ENCODE measurements at places on chromosomes 12 and 14.

DNA sequence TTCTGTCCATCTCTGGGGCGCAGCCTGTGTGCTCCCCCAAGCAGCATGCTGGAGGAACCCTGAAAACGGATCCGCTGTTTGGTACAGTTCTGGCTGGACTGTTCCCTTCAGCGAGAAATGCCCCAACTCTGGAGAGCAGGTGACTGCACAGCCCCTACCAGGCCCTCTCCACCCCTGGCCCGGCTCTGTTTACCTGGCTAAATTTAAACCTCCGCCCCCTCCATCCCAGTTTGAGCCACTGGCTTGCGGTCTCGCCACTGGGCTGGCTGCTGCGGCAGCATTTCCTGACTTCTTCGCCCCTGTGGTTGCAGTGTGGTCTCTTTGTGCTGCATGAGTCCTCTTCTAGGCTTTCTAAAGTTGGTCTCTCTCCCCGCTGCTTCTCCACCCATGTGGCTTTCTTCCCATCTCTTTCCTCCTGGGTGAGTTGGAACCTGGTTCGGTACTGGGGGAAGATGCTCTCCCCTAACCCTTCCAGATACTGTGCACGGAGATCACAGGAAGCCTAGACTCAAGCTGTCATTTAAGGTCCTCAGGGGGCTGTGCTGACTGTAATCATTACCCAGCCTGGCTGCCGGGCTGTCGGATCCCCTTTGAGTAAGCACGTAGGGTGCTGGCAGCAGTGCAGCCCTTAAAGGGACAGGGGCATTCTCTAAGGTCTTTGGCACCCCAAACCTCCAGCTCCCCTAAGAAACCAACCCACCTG is 60.6 kb downstream of the FBXL14 start:
- DNase-seq: peak; percentile 78

GRCh38 chr14:65788876-65789275 is 376.3 kb downstream of the FUT8 start:
- DNase-seq: no peak

DNA sequence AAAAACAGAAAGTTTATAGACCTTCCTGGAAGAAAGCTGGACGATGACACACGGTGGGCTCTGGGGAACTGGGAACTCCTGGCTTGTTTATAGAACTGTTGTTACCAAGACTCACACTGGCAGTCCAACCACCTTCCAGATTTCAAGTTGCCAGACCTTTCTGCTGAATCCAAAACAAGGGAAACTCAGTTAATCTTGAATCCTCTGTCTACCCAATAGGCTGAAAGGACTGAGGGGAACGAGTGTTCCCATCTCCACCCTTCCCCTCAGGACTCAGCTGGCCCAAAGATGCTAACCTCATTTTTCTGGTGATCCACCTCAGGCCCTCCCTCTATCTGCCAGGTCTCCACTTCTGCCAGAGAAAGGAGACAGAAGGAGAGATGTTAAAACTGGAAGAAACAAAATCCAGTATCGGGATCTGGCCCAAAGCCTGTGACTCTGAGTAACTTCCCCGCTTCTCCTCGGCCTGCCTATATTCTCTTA is 231.4 kb downstream of the ANO2 start:
- no peak for DNase-seq

- DNase-seq: no peak
These were observed 256.8 kb upstream of the GARIN6 start for GRCh38 chr12:99390707-99391106.

- no peak for DNase-seq
These were observed 344.5 kb upstream of the NAV3 start for GRCh38 chr12:77485961-77486854.

DNA sequence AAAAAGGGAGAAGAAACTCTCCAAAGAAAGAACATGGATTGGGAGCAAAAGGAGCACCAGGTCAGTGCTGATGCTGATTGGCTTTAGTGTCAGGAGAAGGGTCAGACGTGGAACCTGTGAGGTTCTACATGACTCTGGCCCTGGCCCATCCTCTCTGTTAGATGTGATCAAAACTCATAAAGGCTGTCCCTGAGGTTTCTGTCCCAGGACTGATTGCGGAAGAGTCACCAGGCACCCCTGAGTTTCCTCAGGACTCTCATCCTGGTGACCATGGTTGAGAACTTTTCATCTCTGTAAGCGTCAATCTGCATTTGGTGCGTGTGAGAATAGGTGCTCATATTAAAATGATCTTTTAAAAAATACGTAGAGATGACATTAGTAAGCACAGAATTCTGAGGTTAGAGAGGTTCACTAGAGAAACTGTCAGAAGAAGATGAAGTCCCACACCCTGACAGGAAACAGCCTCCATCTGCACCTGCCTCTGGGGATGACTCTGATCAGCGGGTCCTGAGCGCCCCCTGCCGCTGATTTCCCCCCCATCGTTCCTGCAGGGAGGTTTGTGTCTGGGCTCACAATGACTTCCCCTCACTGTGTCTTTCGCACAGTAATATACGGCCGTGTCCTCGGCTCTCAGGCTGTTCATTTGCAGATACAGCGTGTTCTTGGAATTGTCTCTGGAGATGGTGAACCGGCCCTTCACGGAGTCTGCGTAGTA is 741.8 kb downstream of the TMEM121 start:
- peak; percentile 37 for DNase-seq

DNA sequence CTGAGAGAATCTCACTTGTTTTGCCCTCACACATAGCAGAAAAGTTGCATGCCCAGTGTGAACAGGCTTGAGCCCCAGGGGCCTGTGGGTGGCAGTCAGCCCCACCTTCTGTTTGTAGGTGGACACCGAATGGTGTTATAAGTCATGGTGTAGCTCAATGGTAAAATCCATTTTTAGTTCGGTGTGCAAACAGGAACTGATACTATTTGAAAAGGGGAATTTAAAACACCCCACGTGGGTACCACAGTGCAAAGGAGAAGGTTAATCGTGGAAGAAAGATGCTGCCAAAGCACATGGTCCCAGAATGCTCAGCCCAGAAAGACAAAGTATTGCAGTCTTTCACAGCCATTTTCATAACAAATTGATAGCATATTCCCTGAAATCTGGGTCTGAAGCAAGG is 71.8 kb upstream of the GZMB start:
- DNase-seq: peak; percentile 87

GRCh38 chr12:123242116-123242904 is 9.1 kb downstream of the MTRFR start:
- peak; percentile 83 for DNase-seq

- DNase-seq: peak; percentile 8
These were observed 299.1 kb upstream of the AMIGO2 start for GRCh38 chr12:47378907-47379306.

GRCh38 chr12:70007687-70008086 is 182.7 kb downstream of the MYRFL start:
- no peak for DNase-seq

DNA sequence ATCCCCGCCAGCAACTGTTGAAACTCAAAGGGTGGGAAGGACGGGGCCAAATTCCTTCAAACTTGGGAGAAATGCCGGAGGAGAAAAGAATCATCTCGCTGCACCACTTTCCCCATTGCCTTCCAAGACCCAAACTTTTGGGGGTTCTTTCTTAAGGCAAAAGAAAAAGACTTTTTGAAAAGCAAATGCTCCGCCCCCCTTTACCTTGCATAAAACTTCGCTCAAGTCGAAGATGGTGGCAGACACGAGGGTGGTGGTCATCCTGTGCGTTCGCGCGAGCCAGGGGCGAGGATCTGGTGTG is 239 bp downstream of the ZFP36L1 start:
- DNase-seq: no peak

DNA sequence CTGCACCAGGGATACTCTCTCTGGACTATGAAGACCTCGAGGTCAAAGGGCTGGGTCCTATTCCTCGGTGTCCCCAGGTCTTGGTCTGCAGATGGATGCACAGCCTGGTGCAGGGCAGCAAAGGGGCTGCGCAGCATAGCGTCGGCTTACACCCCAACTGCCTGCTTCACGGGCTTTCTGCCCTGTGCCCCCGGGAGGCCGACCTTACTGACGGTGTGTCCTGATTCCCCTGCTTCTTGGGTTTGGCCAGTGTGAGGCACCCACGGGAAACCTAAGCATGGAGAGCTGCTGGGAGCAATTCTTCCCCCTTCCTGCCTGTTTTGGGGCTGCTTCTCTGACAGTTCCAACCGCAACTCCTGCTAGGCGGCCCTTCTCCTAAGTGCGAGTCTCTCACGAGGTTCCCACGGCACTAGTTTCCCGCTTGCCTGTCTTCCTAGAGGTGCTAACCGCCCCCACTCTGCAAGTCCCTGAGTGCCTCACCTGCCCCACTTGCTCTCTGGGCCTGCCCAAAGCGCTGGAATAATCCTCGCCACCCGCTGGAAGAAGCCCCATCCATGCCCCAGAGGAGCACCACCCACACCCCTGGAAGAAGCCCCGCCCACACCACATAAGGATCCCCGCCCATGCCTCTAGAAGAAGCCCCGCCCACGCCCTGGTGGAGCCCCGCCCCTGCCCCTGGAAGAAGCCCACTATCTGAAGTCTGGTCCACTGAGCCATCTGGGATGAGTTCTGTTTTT is 54.0 kb downstream of the PRIMA1 start:
- DNase-seq: no peak

GRCh38 chr14:93548102-93548843 is 117.5 kb downstream of the UNC79 start:
- peak; percentile 21 for DNase-seq

- no peak for DNase-seq
These were observed 30.8 kb downstream of the SCARB1 start for GRCh38 chr12:124832856-124833255.

- no peak for DNase-seq
These were observed 91.2 kb downstream of the RFLNA start for GRCh38 chr12:124386059-124386458.

GRCh38 chr12:12182703-12183365 is 84.0 kb downstream of the LRP6 start:
- no peak for DNase-seq

- no peak for DNase-seq
These were observed 50.1 kb downstream of the RASSF3 start for GRCh38 chr12:64660237-64661018.

- DNase-seq: peak; percentile 8
These were observed 55.9 kb downstream of the DYNC1H1 start for GRCh38 chr14:102020058-102020971.

DNA sequence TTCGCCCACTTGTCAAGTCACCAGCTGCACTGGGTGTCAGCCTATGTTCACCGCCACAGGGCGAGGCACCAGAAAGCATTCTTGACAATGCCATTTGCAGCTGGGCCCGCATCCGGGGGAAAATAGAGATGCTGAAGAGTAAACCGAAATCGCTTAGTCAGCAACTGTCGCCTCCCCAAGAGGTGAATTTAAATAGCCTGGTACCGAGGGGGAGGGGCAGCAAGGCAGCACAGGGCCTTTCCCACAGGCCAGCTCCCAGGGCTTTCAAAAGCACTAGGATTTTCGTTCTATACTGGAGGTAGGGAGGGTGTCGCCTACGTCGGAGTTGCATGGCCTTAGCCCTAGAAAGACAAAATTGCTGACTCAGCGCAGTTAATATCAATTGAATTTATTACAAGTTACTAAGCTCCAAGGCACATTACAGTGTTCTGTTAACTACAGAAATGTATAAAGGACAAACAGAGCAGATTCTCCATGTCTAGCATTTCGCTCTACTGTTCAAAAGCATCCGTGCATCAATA is 4.3 kb downstream of the IRF2BPL start:
- DNase-seq: no peak

GRCh38 chr14:20415782-20416206 is 2.5 kb upstream of the TEP1 start:
- DNase-seq: peak; percentile 88

DNA sequence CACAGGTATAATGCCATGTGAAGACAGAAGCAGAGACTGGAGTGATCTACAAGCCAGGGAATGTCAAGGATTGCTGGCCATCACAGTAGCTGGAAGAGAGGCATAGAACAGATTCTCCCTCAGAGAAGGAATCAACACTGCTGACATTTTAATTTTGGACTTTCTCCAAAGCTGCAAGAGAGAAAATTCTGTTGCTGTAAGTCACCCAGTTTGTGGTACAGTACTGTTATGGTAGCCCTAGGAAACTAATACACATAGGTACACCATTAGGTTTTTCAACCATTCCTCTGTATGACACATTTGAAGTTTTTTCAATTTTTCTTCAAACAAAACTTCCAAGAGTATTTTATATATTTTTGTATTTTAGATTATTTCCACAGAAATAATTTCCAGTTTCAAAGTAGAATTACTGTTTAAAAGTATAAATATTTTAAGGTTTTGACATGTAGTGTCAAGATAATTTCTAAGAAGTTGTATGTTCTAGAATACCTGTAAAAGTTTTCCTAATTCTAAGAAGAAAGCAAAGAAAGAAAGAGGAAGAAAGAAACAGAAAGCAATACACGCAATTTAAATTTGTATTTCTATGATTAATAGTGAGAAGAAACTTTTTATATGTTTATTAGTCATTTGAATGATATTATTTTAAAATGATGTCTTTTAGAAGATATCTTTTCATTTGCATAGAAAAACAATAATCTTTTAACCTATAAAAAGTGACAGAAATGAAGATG is 64.9 kb upstream of the CATSPERB start:
- no peak for DNase-seq

- no peak for DNase-seq
These were observed 125.6 kb upstream of the DHRS4 start for GRCh38 chr14:23828001-23828400.

DNA sequence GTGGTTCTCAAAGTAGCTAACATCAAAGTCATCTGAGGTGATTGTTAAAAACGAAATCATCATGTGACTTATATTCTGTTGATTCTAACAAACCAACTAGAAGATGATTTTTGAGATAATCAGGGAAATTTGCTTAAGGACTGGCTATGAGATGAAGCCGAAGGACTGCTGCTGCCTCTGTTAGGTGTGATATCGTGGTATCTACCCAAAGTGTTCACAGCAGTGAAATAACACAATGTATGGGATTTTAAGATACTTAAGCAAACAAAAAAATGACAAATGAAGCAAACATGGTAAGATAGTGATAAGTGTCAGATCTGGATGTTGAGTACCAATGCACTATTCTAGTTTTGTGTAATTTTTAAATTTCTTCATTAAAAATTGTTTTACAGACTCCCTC is 59.1 kb downstream of the GXYLT1 start:
- DNase-seq: no peak

DNA sequence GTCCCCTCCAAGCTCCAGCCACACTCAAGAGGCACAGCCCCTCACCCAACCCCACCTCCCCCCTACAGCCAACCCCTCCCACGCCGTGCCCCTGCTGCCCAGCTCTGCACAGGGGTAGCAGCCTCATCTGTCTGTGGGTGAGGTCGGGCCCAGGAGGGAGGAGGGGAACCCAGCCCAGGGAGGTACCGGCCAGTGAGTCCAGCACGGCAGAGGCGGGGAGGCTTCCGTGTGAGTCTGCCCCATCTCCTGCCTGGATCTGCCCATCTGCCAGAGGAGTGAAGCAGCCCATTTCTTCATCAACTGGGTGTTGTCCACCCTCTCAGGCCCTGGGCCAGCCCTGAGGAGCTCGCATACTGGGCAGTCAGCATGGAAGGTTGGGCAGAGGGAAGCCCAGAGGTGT is 54.2 kb downstream of the CCNK start:
- DNase-seq: no peak

Data from MV-4-11 (cell line).